Vagina (tissue), 2 donors: ENCODE measurements at places on chromosomes 1 and 21.

DNA sequence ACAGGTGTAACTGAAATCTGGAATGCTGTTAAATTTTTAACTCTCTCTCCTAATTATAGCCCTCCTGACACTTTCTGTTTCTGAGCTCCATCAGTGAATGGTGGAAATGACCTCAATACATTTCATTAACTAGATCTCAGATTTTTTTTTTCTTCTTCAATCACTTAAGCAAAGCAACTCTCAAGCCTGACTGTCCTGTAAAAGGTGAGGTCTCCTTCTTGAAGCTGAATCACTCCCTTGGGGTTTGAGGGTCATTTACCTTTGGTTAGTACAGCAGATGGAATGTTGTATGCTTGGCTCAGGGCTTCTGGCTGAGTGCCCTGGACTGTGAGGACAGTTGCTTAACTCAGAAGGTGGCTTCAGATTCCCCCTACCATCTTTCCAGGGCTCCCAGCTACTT is 518.7 kb downstream of the PTPRC start:
- DNase-seq = no peak

GRCh38 chr1:66175581-66175980 is 358.4 kb upstream of the SGIP1 start:
- DNase-seq = no peak

DNA sequence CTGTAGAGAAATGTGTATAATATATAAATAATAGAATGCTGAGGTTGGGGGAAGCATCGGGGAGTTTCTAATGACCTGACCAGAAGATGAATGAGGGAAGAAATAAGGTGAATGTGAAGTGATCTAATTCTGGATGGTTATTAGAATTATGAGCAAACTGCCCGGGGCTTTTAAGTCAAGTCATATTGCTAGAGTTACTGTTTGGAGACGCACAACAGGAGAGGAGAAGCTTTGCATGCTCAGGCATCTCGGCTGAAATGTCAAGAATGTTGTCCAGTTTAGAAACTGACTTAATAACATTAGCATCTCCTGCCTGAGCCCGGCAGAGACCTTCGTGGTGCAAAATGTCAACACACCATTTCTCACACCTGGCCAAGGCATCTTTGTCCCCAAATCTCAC is 119.1 kb downstream of the RRAGC start:
- no peak for DNase-seq

DNA sequence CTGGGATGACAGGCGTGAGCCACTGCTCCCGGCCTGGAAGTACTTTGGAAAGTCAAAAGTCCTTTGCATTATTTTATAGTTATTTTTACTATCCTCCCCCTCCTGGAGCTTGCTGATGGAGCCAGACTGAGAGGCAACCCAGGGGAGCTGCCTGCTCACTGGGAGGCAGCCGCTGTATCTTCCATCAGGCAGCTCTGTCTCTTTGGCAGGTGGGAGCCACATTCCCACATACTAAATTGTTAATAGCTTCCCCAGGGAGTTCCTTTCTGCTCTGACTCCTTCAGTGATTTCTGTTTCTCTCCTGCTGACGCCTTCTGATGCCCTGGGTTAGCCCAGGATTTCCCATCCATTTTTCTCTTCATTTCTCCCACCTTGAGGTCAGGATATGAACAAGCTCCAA is 4.9 kb upstream of the OPRD1 start:
- no peak for DNase-seq

- no peak for DNase-seq
Observed at GRCh38 chr1:15118579-15118978, 35.0 kb upstream of the TMEM51 start.

- no peak for DNase-seq
Observed at GRCh38 chr1:2875707-2876561, 74.4 kb upstream of the TTC34 start.

DNA sequence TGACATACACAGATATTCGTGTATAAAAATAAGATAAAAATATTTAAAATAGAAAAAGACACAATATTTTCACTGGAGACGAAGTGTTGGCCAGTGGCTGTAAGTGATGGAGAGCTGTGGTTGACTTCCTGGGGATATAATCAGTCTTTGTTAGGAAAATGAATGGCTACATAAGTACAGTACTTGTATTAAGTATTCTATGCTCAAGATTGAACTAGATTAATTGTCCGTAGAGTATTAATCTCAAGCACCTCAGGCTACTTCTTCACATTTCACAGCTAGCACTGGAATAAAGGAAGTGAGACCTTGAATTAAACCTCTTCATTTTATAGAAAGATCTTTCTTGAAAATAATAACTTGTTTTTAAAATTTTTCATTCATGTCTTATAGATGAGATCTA is 39.0 kb upstream of the RGS5 start:
- no peak for DNase-seq

DNA sequence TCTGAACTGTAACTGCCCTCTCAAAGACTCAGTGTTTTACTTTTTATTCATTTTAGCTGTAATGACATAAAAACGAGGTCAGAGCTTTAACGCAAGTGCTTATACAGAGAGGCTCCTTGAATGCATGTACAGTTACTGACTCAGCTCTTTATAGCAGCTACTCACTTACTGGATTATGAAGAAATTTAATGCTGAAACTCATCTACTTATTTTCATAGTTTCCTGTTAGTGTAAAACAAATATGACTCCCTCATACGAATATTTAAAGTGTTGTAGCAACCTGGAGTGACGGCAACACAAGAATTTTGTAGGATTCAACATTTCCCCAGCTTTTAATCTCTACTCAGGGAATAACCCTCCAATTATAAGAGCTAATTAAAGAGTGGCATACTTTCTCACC is 32.7 kb downstream of the ADSS2 start:
- DNase-seq = no peak

DNA sequence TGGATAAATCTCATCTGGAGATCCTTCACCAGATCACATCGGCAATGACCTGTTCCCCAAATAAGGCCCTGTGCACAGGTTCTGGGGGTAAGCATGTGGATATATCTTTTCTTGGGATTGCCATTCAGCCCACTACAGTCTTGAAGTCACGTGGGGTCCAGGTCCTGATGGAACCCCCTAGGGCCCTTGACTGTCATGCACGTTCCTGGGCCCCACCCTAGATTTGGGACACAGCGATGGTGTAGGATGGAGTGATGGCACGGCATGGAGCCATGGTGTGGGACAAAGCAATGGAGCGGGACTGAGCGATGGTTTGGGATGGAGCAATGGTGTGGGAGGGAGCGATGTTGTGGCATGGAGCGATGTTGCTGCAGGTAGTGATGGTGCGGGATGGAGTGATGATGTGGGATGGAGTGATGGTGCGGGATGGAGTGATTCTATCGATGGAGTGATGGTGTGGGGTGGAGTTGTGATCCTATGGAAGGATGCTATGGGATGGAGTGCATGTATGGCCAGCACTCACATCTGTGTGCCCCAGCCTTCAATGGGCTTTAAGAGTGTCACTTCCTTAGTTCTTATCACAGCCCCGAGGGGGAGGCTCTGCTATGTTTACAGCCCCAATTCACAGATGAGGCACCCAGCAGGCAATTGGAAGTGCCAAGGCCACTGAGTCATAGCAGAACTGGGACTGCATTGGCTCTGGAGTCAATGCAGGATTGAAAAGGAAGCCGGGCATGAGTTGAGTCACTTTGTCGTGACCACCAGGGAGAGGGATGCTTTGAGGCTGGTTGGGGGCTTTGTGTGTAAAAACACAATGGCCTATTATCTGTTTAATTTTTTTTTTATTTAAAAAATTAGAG is 97.0 kb upstream of the C1orf174 start:
- DNase-seq = no peak

- no peak for DNase-seq
Observed at GRCh38 chr21:45075596-45076244, 1.3 kb downstream of the ADARB1 start.

- DNase-seq = no peak
Observed at GRCh38 chr1:67031121-67031858, 22.7 kb downstream of the SLC35D1 start.
